ENCODE measurements at places on chromosomes 6 and 20.

DNA sequence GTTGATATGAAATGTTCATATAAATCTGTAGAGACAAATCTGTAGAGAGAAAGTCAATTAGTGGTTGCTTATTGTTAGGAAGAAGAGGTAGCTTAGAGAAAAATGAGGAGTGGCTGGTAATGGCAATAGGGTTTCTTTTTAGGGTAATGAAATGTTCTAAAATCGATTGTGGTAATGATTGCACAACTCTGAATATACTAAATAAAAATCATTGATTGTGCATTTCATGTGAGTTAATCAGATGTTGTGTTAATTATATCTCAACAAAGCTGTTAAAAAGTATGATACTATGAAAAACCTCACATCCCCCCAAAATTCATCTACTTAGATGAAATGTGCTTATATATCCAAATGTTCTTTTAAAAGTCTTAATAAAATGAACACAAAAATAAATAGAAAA is 84.2 kb downstream of the CEP57L1 start:
- no peak for DNase-seq

DNA sequence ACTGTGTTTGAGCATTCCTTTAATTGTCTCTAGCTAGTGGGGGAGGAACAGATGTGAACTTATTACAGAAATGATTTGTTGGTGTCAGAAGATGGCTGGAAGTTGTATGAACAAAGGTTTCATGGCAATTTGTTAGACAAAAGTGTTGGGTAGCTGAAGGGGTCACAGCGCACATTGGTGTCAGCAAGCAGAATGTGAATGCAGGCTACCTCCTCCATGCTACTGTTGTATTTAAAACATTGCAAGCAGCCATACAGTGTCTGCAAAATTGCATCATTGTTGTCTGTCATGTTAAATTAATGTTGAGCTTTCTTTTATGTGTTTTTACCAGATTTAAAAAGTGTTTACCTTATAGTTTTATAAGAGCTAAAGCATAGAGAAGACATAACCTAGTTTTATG is 6.2 kb downstream of the LRRC1 start:
- no peak for DNase-seq

DNA sequence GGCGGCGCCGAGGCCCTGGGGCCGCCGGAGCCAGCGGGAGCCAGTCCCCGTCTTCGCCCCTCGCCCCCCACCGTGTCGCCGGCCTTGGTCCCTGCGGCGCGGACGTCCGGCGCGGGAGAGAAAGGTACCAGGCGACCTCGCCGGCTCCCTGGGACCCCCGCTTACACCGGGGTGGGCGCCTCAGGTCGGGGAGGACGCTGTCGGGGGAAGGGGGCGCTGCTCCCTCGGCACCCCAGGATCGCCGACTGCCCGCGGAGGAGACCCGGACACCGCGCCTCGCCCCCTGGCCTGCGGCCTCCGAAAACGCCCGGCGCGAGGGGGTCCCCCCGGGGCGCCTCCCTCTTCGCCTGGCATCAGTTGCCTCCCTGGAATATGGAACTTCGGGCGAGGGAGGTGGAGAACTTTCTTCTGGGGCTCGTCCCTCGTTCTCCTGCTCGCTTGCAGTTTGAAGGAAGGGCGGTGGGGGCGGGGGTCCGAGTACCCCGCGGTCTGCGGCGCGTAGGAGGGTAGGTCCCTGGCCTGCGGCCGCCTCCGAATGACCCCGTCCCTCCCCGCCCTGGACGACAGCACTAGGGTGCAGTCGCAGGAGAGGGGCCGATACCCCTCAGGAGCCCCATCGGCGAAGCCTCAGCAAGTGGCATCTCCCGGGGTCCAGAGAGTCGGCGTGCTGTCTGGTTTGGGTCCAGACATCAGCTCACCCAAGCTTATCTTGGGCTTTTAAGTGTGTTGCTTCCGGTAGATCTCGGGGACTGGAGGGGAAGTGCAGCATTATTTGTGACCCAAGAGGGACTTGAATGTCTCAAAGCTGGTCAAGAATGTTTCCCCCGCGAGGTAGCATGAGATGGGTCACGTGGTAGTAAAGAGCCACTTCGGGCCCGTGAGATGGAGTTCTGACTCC is 549 bp downstream of the ANKRD6 start:
- peak; percentile 47 for DNase-seq

GRCh38 chr20:17559338-17559737 is 10.5 kb upstream of the DSTN start:
- no peak for DNase-seq

DNA sequence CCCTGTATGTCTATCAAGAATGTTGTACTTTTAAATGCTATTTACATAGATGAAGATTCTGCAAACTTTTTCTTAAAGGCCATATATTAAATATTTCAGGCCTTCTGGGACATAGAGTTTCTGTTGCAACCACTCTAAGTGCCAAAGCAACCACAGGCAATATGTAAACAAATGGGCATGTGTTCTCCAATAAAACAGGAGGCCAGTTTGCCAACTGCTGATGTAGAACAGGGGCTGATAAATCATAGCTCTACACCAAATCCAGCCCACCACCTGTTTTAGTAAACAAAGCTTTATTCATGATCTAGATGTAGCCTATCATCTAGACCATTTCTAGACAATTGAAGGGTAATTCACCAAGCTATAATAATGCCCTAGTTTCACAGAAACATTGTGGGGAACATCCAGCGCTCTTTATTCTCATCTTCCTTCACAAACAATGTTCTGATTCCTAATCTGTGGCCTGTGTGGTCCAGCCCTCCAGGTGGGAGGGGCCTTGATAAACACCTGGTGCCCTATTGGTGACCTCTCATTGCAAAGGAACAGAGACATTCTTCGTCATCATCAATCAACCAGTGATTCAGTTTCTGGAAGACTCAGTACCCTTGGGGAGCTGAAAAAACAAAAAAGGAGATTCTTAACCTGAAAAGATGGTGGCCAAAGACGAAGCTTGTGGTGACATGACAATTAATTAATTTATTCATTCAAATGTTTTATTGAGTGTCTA is 80.2 kb downstream of the PREP start:
- DNase-seq: no peak

All from GM10248 (cell line).